Pulmonary artery endothelial cell (primary cell): ENCODE measurements at places on chromosomes 4 and X. TPM values are rescaled to one million over a fixed set of nuclear protein-coding genes. Genes with fewer than 3 reads are reported as not detected.

GRCh38 chrX:70208479-70208878 lies 26.0 kb upstream of the AWAT1 start:
- no peak for DNase-seq

- no peak for DNase-seq
Observed at GRCh38 chr4:107950746-107951540, 19.6 kb downstream of the CYP2U1 start.

DNA sequence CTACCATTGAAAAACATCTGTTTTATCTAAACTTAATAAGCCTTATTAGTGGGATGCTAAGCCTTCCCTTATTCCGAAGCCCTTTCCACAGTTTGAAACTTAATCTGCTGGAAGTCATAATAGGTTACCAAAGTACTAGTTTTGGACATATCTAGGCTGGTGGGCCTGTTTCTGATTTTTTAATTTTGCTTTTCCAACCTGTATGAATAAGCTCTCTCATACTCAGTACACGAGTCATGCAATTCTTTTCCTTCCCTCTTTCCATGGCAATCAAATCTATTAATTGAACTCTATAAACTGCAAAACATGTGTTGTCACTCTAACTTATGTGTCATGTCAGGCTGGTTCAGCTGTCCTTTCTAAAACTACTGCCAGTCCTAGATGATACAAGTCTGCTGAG lies 91.0 kb downstream of the AMMECR1 start:
- DNase-seq: no peak

DNA sequence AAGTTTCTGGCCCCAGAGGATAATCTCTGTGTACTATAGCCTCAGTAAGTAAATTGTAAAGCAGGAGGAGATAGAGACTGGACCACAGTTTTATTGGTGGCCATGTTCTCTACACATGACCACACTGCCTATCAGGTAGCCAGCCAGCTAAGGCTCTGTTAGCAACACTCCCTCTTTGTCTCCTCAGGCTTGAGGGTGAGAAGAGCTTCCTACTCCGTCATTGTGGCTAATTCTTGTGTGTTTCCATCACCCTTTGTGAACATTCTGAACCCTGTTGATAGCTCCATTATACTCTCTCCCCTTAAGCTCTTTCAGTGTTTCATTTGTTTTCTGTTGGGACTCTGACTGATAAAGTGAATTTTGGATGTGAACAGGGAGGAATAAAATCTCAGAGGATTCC lies 233.4 kb downstream of the CFAP299 start:
- DNase-seq: no peak

DNA sequence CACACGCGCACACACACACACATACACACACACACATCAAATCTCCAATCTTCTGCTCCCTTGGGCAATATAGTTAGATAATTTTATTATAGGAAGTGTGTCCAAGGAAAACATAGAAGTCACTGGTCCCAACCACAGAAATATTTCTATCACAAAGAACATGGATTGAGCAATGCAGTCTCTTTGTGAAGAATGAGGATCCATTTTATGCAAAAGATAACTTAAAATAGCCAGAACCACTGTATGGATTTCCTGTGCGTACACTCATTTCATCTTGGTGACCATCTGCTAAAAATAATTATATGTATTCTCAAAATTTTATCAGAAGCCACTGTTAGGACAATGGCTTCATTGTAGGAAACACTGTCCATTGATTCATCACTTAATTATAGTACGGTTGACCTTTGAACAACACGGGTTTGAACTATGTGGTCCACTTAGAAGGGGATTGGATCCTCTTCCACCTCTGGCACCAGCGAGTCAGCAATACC lies 169.6 kb upstream of the MXRA5 start:
- DNase-seq: no peak

DNA sequence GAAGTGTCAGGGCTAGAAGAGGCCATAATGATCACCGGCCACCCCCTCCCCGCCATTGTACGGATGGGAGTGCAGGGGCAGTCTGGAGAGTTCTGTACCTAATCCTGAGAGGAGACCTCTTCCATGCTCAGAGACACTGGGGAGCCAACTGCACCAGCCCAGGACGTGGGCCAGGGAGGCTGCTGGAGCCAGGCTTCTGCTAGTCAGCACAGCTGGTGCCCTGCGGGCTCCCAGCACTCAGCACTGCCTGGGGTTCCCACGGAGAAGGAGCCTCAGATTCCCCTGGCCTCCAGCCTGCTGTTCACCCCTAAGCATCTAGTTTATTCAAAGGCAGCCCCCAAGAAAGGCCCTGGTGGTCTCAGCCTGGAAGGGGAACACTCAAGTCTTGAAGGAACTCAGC lies 28.8 kb downstream of the ABLIM2 start:
- DNase-seq: no peak

DNA sequence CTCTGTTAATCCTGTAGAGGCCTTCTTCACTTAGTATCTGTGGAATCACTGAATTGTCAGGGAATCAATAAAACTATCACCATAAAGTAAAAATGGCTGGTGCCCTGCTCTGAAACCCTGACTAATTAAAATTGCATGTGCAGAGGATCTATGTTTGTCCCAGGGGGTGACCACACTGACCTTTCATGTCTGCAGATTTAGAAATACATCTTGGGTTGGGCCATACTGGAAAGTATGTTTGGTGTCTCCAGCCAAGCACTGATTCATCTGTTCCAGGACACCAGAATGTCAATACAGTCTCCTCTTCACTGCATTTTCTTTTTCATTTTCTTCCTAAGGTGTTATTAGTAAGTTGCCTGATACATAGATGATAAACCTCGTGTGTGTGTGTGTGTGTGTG lies 490.9 kb upstream of the INTU start:
- no peak for DNase-seq

Gene KIF4A
- 13.9 and 26.9 TPM in 2 replicates for total RNA-seq

Gene FTHL17
- not detected in 2 replicates for total RNA-seq
